ENCODE measurements at places on chromosomes 7 and 10. TPM values are rescaled to one million over a fixed set of nuclear protein-coding genes. Genes with fewer than 3 reads are reported as not detected.

The CYP3A4 gene
- total RNA-seq = not detected

The CFAP69 gene
- 3.8 TPM for total RNA-seq

The APBB1IP gene
- total RNA-seq = 8.4 TPM

The FAM131B gene
- 3.3 TPM for total RNA-seq

The PNLIPRP2 gene
- 2.3 TPM for total RNA-seq

The PGAM2 gene
- total RNA-seq = 9.5 TPM

DNA sequence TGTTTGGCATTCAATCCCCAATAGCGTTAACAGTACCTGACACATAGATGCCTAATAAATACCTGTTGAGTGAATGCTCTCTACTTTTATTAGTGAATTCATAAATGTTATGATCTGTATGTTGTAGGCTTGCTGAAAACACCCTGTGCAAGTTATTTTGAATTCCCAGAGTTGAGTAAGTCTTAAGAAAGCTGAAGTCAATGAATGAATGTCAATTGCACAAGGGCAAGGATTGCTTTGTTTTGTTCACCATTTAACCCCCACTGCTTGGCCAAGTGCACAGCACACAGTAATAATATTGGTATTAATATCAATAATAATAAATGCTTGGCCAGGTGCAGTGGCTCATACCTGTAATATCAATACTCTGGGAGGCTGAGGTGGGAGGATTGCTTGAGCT is 10.2 kb downstream of the CPA1 start:
- DNase-seq = no peak

DNA sequence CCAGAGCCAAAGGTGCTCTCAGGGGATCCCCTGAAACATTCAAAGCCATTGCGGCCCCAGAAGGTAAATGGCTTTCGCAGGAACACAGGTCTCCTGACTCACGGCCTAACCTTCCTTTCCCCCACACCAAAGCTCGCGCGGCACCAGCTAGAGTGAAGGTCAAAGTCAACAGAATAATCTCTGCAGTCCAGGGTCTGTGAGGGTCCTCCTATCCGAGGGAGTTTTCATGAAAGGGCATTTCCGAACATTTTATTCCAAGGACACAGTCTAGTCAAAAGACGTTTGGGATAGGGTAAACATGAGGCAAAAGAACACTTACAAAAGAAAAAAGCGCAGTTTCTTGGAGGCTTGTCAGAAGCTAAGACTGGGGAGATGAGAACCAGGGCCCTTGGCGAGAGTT is 559 bp upstream of the STEAP2 start:
- no peak for DNase-seq

DNA sequence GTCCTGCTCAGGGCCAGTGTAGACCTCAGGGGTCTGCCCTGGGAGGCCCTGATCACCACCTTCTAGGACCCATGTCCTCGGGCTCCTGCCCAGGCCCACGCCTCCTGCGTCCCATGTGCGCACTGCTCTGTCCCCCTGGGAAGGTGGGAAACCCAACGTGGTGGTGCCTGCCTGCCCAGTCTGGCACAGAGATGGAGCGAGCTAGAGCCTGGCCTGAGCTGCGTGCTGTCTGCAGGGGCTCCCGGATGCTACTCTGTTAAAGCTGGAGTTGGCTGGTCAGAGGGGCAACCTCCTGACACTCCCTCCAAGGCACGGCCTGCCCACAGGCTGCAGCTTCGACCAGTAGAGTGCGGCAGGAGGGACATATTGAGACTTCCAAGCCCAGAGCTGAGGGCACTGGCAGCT is 171.7 kb downstream of the DNAJB6 start:
- DNase-seq = no peak

GRCh38 chr10:88091490-88092061 is 228.2 kb downstream of the PTEN start:
- no peak for DNase-seq

DNA sequence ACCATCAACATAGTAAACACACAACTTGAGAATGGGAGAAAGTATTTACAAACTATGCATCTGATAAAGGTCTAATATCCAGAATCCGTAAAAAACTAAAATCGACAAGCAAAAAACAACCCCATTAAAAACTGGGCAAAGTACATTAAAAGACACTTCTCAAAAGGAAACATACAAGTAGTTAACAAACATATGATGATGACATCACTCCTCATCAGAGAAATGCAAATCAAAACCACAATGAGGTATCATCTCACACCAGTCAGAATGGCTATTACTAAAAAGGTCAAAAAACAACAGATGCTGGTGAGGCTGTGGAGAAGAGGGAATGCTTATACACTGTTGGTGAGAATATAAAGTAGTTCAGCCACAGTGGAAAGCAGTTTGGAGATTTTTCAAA is 125.1 kb downstream of the TFPI2 start:
- no peak for DNase-seq

- DNase-seq = no peak
Observed at GRCh38 chr10:123142701-123143161, 5.2 kb upstream of the HMX2 start.
